Posterior vena cava (tissue), 2 donors: ENCODE measurements at places on chromosomes 4 and X.

DNA sequence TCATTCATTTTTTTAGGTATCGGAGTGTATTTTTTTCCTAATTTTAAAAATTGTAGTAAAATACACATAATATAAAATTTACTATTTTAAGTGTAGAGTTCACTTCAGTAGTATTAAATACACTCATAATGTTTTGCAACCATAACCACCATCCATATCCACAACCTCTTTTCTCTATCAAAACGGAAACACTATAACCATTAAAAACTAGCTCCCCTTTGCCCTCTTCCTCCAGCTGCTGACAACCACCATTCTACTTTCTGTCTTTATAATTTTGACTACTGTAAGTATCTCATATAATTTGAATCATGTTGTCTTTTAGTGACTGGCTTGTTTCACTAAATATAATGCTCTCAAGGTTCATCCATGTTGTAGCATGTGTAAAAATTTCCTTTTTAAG, 205.4 kb upstream of the CXorf51B start:
- DNase-seq, result no peak

DNA sequence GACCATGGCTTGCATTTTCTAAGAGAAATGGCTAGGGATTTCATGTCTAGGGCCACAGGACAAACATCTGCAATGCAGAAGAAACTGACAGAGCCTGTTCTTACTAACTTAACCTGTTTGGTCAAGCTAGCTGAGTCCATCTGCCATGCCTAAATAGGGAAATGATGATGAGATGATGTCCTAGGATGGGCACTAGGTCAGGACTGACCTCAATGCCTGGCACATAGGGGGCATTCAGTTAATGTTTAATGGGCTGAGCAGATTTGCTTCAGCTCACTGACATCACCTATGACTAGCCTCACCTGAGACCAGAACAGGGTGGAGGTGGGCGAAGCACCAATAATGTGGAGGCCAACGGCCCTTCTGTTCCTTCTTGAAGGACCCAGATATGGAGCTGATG, 174.2 kb upstream of the SCML1 start:
- no peak for DNase-seq

GRCh38 chr4:76690906-76691275, 207.1 kb downstream of the SOWAHB start:
- DNase-seq, result no peak

DNA sequence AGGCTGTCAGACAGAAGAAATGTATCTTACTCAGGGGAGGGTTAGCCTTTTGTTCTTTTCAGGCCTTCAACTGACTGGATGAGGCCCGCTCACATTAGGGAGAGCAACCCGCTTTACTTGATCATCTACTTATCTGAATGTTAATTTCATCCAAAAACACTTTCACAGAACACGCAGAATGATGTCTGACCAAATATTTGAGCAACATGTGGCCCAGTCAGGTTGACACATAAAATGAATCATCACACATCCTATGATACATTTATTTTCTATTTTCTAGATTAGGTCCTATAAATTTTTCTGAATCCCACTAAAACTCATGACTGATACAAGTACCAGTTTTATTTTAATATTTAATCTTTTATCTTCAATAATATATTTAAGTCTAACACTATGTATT, 260.3 kb downstream of the IL15 start:
- no peak for DNase-seq

- no peak for DNase-seq
Observed at GRCh38 chr4:70315928-70316327, 18.9 kb upstream of the CABS1 start.

DNA sequence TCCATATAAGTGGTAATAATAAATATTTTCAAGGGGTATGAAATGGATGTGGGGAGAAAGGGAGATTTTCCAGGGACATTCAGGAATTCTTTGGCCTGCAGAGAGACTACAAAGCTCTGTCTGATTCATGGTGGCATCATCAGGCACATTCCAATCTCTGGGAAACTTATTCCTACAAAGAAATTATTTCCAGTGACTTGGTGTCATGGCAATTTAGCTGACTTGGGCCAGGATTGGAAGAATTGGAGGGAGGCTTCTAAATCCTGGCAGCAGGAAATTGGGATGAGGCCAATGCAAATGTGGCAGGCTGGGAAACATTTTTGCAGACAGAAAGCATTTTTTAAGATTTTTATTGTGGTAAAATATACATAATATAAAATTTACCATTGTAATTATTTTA, 204.6 kb downstream of the RTL9 start:
- DNase-seq, result no peak

DNA sequence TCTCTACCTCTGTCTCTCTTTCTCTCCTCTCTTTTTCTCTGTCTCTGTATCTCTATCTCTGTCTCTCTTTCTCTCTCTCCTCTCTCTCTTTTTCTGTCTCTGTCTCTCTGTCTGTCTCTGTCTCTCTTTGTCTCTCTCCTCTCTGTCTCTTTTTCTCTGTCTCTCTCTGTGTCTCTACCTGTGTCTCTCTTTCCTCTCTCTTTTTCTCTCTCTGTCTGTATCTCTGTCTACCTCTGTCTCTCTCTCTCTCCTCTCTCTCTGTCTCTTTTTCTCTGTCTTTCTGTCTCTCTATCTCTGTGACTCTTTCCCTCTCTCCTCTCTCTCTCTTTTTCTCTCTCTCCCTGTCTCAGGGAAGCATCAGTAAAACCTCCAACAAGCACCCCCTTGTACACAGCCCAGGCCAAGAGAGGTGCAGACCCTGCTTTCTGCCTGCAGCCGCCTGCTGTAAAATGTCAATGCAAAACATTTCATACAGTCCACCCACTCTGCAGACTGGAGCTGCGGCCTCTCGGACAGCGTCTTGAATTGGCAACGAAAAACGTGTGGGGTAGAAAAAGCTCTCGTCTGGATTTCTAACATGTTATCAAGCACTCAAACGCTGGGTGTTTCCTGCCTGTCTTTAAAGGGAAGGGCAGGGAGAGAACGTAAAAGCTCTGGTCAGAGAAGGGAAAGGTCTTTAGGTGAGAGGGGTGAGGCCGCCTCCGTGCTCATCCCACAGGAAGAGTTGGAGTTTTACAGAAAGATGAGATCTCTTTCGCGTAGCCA, 3.7 kb upstream of the SHOX start:
- no peak for DNase-seq

GRCh38 chrX:56795309-56795868, 66.3 kb downstream of the NBDY start:
- DNase-seq, result peak; percentile 45

DNA sequence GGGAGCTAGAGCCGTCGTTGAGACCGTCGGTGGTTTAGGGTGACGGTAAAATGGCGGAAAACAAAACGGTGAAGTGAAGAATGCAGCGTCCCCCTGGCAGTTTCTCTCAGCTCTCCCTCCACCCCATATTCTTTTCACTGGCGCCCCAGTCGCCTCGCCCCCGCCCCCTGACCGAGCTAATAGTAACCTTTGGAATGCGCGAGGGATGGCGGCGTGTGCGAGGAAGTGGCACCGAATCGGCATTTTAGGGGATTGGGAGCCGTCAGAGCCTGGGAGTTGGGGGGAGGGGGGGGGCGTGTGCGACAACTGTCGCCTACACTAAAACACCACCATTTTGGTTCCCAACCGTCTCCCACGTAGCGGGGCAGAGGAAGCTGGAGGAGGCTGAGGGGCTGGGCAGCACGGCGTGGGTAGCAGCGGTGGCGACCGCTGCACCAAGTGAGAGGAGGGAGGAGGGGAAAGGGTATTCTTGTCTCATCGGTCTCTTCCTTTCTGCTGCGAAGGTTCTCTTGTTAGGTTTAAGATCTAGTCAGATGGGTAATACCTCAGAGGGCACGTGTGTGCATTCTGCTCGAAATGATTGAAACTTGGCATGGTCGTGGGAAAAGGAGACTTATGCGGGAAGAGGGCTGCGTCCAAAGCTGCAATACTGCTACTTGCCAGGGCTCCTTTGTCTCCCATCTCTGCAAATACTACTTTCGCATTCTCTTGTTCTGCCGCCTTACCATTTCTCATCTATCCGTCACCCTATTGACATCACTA, 840 bp downstream of the ZNF711 start:
- peak; percentile 48 for DNase-seq

- peak; percentile 91 for DNase-seq
Observed at GRCh38 chrX:129637217-129638109, 17.3 kb downstream of the APLN start.

DNA sequence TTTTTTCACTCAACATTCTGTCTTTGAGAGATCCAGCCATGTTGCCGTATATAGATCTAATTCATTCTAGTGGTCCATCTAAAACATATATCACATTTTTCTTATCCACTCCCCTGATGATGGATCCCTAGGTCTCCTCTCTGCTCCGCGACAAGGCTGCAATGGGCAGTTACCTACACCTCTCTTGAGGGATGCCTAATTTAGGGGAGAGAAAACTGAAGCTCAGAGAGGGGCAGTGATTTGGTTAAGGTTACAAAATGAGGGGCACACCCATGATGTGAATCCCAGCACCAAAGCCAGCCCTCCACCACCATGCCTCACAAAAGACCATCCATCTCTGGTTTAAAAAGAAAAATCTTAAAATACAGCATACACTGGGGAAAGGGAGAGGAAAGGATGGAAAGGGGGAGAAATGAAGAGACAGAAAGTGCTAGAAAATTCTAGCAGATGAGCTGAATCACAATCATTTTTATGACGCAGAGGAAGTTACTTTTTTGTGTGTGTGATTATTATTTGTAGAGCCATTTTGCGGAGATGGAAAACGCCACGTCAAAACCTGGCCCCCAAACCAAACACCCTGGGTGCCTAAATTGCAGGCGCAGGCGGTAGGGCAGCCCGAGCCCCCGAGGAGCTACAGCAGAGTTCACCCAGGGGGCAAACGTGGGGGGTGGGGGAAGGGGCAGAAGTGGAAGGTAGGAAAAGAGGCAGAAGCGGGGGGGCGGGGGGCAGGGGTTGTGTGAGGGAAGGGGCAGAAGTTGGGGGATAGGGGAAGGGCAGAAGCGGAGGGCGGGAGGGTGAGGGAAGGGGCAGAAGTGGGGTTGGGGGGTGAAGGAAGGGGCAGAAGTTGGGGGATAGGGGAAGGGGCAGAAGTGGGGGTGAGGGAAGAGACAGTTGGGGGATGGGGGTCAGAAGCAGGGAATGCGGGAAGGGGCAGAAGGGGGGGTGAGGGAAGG, 1.3 kb upstream of the TSPYL2 start:
- DNase-seq, result no peak
